SK-MEL-5 (cell line): ENCODE measurements at places on chromosomes 5 and 9. TPM values are rescaled to one million over a fixed set of nuclear protein-coding genes. Genes with fewer than 3 reads are reported as not detected.

DNA sequence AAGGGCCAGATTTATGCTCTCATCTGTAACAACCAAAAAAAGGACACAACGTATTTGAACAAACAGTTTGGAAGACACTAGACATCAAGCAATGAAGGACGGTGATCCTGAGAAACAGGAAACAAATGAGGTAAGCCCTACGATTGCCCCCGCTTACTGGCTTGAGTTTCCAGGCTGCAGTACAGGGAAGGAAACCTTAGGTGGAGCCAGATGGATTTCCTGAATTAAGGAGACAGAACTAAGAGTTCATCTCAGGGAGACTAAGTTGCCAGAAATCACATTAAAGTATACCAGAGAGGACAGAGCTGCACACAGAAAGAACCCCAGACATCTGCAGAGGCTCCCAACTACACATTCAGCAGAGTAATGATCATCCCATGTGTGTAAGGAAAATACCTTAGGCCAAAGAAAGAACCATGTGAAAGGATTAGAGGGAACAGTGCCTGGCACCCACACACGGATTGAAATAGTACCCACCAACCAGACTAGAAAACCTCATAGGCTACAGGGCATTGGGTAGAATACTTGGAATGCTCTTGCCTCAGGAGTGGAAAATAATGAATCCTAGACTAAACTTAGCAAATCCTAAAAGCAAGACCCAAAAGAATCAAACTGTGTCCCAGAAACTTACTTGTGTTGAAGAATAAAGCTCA lies 99.3 kb upstream of the NIPBL start:
- DNase-seq = peak; percentile 88

- DNase-seq = peak; percentile 59
Observed at GRCh38 chr9:5870691-5871090, 20.0 kb upstream of the MLANA start.

GRCh38 chr5:147408980-147409379 lies 100.9 kb downstream of the DPYSL3 start:
- DNase-seq = no peak

DNA sequence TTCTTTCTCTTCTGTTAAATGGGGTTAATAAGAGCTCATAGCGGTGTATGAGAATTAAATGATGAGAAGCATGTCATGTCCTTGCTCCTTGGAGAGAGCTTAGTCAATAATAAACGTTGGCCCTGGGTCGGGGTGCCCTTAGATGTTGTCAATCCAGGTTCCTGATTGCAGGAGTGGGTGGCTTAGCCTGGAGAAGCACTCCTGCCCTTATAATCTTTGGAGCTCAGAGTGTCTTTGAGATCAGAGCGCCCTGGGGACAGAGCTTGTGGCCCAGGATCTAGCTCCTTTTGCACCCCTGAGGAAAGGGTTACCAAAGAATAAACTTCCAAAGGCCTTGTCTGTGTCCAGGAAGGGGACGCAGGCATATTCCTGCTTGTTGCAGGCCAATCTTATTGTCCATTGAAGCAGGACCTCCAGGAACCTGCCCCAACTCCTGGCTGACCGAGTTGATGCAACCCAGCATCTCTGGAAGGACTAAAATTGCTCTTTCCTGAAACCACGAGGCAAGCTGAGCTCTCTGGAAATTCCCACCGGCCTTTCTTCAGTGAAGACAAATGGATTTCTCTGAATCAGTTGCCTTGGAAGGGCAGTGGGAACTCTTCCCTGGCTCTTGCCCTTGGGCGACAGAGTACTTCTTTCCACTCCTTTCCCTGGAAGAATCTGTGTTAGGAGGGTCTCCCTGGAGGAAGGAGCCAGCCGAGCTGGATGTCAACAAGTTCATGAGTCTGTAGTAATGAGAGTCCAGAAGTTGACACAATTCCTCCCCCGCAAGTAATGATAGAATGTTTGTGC lies 6.4 kb upstream of the AMBP start:
- DNase-seq = no peak

- no peak for DNase-seq
Observed at GRCh38 chr5:81316571-81316970, 15.2 kb downstream of the ZCCHC9 start.

GRCh38 chr9:92895812-92896436 lies 18.1 kb upstream of the ZNF484 start:
- no peak for DNase-seq

DNA sequence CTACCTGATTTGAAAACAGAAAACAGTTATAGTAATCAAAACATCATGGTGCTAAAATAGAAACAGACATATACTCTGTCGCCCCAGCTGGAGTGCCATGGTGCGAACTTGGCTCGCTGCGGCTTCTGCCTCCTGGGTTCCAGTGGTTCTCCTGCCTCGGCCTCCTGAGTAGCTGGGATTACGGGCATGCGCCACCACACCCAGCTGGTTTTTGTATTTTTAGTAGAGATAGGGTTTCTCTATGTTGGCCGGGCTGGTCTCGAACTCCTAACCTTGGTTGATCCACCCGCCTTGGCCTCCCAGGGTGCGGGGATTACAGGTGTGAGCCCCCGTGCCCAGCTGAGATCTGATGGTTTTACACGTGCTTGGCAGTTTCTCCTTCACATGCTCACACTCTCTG lies 495.9 kb downstream of the ANXA1 start:
- DNase-seq = no peak

GRCh38 chr9:136961279-136962065 lies 9.4 kb downstream of the LCN12 start:
- DNase-seq = no peak

GRCh38 chr5:116296335-116297072 lies 211.7 kb downstream of the COMMD10 start:
- DNase-seq = no peak

GRCh38 chr9:137605121-137606004 lies at the start of gene ARRDC1:
TSS of gene ARRDC1 (plus strand) at chr9:137605686. CDS start at chr9:137605718, 32 bp downstream.
- peak; percentile 82 for DNase-seq

- DNase-seq = no peak
Observed at GRCh38 chr5:31218978-31219377, 25.5 kb downstream of the CDH6 start.

GRCh38 chr5:85017261-85017660 lies 632.6 kb upstream of the EDIL3 start:
- DNase-seq = no peak

DNA sequence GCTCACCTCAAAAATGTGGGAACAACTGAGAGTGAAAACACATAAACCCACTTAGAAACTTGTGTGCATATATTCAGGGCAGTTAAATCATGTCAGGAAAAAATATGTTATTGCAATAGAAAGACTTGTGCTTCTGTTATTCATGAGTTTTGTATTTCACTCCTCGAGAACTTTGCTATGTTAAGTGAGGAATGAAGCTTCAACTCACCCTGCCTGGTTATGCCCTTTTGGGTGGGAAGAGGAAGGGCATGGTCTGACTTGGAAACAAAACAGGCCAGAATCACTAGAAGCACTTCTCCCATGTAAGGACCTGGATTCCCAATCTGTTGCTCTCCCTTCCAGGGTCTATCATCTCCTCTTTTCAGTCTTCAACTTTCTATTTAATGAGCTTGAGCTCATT lies 14.5 kb downstream of the SLC27A6 start:
- no peak for DNase-seq

GRCh38 chr9:110626101-110626829 lies 42.3 kb upstream of the MUSK start:
- DNase-seq = no peak

- no peak for DNase-seq
Observed at GRCh38 chr9:37149666-37150308, 29.4 kb downstream of the ZCCHC7 start.

ASS1 gene
- 2.5 and 3.7 TPM in 2 replicates for total RNA-seq

BTNL8 gene
- total RNA-seq = 0.08 TPM in 1 of 2 replicates, not detected in the other

PRDM9 gene
- total RNA-seq = not detected in 2 replicates

MAPK9 gene
- 12.8 and 16.0 TPM in 2 replicates for total RNA-seq

SLC25A25 gene
- total RNA-seq = 26.5 and 30.8 TPM in 2 replicates

PCA3 gene
- 0.13 and 0.21 TPM in 2 replicates for total RNA-seq

ESM1 gene
- not detected in 2 replicates for total RNA-seq

SPATA31A6 gene
- total RNA-seq = 0.03 TPM in 1 of 2 replicates, not detected in the other

ADAM19 gene
- 1.4 and 2.6 TPM in 2 replicates for total RNA-seq

PCDHB4 gene
- 0.40 and 0.43 TPM in 2 replicates for total RNA-seq

OTP gene
- total RNA-seq = not detected in 2 replicates

ECM2 gene
- not detected in 2 replicates for total RNA-seq

OGN gene
- not detected in 2 replicates for total RNA-seq

SLC1A1 gene
- 1.4 and 1.6 TPM in 2 replicates for total RNA-seq

TMEM141 gene
- 47.1 and 50.8 TPM in 2 replicates for total RNA-seq

LCN9 gene
- not detected in 2 replicates for total RNA-seq

BARHL1 gene
- not detected in 2 replicates for total RNA-seq
